ENCODE measurements at places on chromosomes 7 and 10.

GRCh38 chr7:67019562-67020390, 23.1 kb downstream of the TYW1 start:
- DNase-seq = no peak

DNA sequence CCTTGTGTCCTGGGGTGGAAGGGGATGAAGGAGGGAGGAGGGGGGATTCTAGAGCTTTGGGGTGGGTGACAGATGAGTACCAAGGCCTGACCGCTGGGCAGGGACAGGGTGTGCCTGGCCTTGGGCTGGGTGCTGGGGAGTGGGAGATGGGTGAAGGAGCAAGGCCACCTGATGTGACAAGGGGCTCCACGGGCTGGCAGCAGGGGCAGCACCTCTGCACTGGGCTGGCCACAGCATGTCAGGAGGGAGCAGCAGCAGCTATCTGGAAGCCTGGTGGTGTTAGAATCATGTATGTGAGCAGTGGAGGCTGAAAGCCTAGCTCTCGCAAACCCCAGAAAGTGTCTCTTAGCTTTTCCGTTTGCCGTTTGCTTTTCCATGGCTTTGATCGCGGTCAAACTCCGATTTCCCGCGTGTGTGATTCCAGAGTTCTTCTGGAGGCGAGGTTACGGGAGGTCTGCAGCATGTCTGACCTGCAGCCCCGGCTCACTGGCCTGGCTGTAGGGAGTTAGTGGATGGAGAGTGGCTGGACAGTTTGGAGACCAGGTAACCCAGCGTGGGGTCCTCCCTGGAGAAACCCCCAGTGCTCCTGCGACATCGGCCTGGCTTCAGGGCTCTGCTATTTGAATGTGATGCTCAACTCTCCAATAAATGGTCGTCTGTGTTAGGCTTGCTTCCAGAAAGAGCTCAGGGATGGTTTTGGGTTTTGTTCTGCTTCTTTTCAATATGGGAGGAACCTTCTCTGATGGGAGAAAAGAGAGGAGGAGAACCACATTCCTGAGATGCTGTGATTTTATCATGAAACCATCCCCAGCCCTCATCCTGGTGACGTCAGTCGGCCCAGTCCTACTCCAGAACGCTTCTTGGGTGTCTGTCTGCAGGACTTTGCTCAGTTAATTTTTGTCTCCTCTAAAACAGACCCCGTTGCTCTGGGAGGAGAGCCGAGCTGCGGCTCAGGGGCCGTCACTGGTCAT, 105.5 kb downstream of the CUX1 start:
- no peak for DNase-seq

DNA sequence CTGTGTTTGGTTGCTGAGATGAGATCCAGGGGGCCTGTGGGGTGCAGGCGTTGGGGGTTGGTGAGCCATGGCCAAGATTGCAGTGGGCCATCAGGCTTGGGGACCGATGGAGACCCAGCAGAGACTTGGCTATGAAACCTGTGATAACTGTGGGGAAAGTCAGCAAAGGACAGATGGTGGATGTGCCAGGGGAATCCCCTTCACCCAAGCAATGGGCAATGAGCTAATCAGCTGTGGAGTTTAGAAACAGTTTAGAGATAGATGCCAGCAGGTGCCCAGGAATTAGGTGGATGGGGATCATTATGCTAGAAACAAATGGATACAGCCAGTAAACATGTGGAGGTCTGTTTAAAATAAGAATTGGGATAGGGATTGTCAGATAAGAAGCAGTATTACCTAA, 151.4 kb upstream of the FERD3L start:
- no peak for DNase-seq

- no peak for DNase-seq
These were observed 116.1 kb downstream of the STRA8 start for GRCh38 chr7:135349746-135350145.

DNA sequence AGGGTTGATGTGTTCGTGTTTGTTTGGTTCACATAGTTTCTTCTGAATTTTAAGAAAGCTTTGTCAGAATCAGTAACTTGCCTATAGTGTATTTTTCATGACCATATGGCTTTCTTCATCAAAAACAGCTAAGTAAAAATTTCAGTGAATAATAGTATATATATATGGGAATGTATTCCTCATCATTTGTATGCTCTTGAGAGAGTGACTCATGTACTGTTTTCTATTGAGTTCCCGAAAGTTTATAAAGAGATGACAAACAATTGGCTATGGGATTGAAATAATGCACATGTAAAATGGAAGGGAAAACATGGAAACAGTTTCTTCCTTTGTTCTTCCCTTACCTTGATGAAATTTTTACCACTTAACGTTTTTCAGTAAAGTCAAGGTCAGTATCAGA, 56.4 kb downstream of the KAT6B start:
- DNase-seq = peak; percentile 26

GRCh38 chr7:42478717-42479116, 241.7 kb upstream of the GLI3 start:
- DNase-seq = no peak

DNA sequence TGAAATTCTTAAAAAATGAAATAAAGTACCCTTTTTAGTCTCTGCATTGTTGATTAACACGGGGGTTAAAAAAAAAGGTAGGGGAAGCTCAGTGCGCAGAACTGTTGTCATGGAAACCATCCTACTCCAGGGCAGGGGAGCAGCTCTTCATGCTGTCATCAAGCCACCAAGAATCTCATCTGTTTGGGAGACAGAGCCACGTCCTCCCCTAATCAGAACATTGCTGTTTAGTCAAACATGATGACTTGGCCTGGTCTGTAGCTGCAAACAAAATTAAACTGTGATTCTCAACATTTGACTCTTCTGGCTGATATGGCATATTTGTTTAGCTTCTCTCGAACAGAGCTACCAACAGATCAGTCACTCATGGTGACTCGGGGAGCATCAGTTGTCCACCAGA, 254.4 kb upstream of the KLF14 start:
- no peak for DNase-seq

- no peak for DNase-seq
These were observed 335.4 kb upstream of the ANKRD30A start for GRCh38 chr10:36789974-36790373.

- DNase-seq = no peak
These were observed 72.1 kb upstream of the STARD3NL start for GRCh38 chr7:38105874-38106483.

GRCh38 chr7:135661311-135662122, 797 bp upstream of the STMP1 start:
- DNase-seq = no peak

GRCh38 chr7:17674166-17674942, 265.9 kb downstream of the SNX13 start:
- no peak for DNase-seq

DNA sequence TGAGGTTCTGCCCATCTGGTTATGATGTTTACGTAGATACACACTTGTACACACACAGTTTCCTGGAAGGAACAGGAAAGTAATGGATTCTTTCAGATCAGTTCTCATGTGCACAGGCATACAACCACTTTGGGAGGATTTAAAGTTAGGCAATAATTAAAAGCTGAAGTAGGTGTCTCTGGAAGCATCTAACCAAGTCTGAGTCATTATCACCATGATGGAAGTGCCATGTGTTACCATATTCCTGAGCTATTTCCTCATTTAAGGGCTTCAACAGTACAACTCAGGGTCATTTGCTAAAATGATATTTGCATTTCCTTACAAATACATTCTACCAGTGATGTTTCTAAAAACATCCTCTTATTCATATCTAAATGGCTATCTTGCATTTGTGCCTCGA, 41.4 kb upstream of the BET1 start:
- no peak for DNase-seq

GRCh38 chr7:69067397-69067796, 530.9 kb upstream of the AUTS2 start:
- peak; percentile 34 for DNase-seq

DNA sequence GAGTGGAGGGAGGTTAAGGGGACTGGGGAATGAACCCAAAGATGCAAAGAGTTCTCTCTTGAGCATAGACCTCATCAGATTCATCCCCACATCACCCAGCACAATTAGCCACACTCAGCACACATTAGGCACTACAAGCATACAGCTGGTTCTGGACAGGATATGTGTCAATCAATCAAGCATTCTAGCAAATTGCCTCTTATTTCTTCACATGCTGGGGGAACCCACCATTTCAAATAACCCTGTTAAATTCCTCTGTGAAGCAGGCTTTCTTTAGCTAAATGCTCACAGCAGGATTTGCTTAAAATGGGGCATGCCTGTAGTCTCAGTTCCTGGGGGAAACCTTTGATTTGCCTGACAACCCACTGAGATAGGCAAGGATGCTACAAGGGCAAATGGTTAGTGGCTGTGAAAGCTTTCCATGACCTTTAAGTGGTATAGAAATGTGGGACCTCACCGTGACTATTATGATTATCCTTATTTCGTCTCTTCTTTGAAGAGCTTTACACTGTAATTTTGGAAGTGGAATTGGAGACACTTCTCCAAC, 193.4 kb upstream of the ZMIZ1 start:
- DNase-seq = no peak

DNA sequence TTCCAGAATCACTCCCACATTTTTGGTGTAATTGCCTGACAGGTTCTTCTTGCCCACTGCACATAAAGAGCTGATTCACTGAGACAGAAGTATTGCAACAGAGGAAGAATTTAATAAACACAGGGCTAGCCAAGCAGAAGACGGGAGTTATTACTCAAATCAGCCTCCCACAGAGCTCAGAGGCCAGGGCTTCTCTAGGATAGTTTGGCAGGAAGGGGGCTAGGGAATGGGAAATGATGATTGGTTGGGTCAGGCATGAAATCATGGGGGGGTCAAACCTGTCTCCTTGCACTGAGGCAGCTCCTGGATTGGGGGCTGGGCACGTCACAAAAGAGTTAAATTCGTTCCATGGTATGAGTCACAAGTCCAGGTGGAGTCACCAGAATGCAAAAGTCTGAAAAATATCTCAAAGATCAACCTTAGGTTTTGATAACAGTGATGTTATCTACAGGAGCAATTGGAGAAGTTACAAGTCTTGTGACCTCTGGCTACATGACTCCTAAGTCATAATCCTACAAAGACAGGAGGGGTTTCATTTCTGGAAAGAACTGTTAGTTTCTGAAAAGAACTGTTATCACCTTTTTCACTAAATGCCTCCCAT, 30.2 kb upstream of the ERCC6 start:
- DNase-seq = no peak
